ENCODE measurements at places on chromosomes 13 and 19.

DNA sequence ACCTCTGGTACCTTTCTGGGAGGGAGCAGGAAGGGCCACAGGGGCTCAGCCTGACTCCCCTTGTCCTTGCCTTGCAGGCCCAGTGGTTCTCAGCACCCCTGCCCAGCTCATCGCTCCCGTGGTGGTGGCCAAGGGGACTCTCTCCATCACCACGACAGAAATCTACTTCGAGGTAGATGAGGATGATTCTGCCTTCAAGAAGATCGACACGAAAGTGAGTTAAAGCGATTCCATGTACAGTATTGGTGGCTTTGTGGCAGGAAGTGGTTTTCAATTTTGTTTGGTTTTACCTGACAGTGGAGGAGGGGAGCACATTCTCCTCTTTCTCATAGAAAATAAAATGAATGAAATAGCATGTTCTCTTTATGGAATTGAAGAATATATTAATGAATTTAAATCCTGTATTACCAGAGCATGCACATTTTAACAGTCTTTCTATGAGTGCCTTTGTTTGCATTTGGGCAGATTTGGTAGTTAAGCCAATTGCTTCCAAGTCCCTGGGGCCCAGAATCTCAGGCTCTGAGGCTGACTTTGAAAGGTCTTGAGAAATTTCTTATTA, 4.1 kb downstream of the MAB21L1 start:
- DNase-seq, result no peak

DNA sequence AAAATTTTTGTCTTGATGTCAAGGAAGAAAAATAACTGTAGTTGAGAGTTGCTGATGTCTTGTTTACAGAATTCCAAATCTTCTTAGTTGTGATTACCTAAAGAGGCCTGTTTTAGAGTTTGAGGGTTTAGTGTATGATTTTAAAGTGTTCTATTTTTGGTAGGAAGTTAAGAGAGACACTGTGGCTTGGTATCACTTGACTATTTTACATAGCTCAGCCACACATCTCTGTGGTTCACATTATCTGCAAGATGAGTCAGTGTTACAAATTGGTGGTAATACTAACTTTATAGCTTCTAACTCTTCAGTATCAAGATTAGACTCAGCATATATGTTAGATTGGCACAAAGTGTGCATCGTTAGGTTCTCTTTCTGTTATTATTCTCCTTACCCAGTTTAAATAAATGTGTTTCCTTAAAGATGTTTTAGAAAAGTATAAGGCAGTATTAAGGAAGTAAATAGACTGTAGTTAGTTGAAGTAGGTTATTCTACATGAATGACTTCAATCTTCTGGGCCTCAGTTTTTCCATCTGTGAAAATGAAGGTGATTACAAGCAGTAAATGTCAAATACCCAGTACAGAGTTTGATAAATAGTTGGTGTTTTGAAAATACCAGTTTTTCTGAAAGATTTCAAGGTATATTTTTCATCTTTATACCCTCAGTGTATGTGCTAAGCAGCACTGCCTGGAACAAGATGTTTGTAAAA, 33.4 kb downstream of the COG6 start:
- no peak for DNase-seq

GRCh38 chr13:40389081-40389641, 277.3 kb downstream of the FOXO1 start:
- DNase-seq, result peak; percentile 50

DNA sequence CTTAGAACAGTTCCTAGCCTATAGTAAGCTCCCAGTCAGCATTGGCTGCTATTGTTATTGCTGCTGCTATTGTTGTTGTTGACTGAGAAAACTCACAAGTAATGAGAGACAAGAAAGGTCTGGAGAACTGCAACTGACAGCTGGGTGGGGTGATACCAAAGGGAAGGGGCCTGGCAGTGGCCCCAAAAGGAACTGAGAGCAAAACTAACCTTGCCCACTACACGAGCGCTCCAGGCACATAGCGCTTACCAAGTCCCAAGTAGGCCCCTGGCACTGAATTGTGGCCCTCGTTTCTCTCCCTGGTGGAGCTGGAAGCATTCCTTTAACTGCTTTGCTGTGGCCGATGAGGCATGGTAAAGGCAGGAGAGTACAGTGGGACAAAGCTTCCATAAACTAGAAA, 59.7 kb downstream of the KCTD12 start:
- no peak for DNase-seq

- DNase-seq, result no peak
Observed at GRCh38 chr13:84358601-84359000, 476.3 kb upstream of the SLITRK1 start.

DNA sequence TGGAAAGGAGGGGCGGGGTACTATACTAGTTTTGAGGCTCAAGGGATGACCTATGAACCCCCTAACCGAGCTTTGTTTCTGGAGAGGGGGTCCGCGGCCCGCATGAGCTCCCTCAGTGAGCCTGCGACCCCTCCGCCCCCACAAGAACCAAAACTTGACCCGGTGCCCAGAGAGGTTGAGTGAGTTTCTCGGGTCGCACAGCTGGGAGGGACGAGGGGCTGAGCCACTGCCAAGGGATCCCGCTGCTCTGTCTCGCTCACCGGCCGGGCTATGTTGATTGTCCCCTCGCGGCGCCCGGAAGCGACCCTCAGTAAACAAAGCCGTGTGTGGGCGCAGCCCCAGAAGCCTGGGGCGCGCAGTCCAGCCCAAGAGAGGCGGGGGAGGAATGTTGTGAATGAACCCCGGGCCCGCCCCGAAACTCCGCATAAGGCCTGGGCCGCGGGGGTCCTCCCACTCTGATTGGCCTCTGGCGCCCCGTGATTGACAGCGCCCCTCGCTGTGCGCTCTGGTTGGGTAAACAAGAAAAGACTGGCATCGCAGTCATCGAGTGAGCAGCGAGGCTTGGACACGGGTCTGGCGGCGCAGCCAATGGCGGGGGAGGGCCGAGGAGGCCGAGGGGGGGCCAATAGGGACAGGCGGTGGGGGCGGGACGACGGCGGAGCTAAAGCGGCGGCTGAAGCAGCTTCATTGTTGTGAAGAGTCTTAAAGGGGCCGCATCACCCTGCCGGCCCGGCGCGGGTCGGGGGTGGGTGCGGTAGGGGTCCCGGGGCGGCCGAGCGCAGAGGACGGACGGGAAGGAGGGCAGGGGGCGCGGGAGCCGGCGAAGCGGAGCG, at the start of gene ZSWIM4:
TSS of gene ZSWIM4 (plus strand) at position 687 of the 833 bp plus-strand sequence. CDS start 206 bp downstream, outside the sequence.
- peak; percentile 98 for DNase-seq

GRCh38 chr13:83498481-83499190, 383.6 kb downstream of the SLITRK1 start:
- DNase-seq, result no peak

GRCh38 chr13:47503475-47503874, 497.6 kb downstream of the SUCLA2 start:
- DNase-seq, result no peak

DNA sequence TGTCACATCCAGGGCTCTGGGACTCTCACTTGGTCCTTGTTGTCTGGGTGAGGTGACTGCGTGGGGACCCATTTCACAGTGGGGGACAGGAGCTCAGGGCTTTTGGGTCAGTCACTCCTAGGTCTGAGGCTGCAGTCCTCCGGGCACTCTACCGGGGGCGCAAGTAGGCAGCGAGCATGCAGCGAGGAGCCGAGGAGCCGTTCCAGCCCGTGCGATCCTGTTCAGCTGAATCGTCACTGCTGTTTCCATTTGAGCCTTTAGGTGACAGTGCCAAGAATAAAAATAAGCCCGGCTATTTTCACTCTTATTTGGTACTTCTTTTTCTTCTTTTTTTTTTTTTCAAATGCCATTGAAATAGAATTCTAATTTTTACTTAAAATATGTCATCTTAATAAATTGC, 126.5 kb downstream of the ZNF536 start:
- no peak for DNase-seq

- DNase-seq, result no peak
Observed at GRCh38 chr13:85282876-85283275, 516.3 kb downstream of the SLITRK6 start.

DNA sequence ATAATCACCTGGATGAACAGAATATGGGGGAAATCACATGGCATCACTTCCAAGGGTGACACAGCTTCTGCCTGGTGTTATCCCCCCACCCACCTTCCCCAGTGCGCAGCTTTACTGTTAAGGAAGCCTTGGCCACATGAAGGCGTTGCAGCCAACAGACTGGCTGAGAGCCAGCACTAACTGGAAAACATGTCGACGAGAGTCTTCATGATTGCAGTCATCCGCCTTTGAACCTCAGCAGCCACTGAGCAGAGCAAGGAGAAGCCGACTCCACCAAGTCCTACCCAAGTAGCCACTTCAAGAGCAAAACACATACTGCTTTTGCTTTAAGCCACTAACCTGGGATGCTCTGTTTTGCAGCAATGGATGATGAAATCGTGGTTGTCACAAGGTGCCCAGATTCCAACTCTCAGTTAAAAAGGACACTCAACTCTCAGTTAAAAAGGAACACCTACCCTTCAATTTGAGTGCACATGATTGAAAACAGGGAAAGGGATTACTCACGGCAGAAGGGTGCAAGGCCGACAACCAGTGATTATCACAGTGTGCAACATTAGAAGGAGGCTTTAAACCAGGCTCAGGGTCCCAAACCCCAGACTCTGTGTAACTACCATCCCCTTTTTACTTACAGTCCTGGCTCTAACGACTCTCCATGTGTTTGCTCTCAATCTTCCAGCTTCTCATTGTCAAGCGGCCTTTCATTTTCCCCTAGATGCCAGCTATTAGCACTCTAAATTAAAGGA, 149.1 kb downstream of the KLF12 start:
- DNase-seq, result no peak

DNA sequence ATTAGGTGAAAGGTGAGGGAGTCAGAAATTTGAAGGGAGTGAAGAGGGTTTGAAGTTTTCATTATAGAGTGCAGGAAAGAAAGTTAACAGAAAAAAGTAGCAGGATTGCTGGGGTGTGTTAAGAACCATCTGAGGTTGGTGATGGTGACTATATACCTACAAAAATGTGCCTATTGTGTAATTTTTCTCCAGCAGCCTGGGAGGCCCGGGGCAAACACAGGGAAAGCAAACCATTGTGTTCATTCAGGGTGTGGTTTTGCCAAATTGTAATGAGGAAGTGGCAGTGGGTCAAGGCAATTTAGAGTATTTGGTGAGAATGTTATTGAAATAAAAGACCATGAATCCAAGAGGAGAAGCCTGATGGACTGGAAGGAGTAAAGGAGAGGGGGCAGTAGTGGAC, 8.2 kb upstream of the SUCLA2 start:
- no peak for DNase-seq

DNA sequence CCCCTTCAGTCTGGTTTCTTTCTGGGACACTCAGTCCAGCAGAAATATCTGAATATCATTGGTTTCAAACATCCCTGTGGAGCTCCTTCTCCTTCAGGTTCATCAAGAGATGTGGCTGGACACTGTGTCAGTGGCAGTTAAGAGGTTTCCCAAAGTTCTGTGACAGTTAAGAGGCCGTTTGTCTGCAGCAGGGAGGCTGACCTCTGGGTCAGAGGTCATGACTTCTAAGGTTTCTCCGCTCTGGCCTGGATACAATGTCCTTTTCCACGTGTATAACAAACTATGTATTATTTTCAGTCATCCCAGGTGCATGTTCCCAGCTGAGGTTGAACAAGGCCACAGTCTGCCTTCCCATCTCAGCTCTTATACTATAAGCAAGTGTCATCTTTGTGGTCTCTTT, 174.9 kb downstream of the B3GLCT start:
- DNase-seq, result no peak

GRCh38 chr19:3785451-3785937, 687 bp downstream of the MATK start:
- DNase-seq, result no peak

DNA sequence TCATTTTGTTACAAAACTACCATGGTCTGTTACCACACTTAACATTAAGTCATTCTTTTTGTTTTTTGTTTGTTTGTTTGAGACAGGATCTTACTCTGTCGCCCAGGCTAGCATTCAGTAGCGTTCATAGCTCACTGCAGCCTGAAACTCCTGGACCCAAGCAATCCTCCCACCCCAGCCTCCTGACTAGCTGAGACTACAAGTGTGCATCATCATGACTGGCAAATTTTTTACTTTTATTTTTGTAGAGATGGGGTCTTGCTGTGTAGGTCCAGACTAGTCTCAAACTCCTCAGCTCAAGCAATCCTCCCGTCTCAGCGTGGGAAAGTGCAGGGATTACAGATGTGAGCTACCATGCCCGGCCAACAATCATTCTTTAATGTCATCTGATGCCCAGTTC, 3.3 kb downstream of the ALDH16A1 start:
- no peak for DNase-seq

- no peak for DNase-seq
Observed at GRCh38 chr13:113088691-113089020, 16.9 kb upstream of the F7 start.

- DNase-seq, result no peak
Observed at GRCh38 chr13:114115796-114116195, 16.6 kb downstream of the RASA3 start.

GRCh38 chr19:39428283-39429112, 7.3 kb downstream of the RPS16 start:
- no peak for DNase-seq

DNA sequence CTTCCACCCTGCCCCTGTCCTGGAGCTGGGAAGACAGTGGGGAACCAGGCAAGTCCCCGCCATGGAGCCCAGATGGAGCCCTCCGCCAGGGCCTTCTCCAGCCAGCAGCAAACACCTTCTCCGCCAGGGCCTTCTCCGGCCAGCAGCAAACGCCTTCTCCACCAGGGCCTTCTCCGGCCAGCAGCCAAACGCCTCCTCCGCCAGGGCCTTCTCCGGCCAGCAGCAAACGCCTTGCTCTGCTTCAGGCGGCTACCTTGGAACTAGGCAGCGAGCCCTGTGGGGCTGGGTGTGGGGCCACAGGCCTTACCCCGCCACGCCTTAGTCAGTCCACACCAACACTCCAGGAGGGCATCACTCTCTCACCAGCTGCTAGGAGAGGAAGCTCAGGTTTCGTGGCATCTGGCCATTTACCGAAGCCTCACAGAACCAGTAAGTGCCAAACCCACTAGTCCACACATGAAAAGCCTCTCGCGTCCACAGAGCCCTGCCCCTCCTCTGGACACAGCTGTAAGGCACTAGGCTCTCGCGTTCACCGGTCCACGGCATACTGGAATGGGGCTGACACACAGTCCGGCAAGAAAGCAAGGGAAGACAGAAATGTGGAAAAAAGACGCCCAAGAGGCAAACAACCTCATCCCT, 41.0 kb downstream of the MLLT1 start:
- no peak for DNase-seq

DNA sequence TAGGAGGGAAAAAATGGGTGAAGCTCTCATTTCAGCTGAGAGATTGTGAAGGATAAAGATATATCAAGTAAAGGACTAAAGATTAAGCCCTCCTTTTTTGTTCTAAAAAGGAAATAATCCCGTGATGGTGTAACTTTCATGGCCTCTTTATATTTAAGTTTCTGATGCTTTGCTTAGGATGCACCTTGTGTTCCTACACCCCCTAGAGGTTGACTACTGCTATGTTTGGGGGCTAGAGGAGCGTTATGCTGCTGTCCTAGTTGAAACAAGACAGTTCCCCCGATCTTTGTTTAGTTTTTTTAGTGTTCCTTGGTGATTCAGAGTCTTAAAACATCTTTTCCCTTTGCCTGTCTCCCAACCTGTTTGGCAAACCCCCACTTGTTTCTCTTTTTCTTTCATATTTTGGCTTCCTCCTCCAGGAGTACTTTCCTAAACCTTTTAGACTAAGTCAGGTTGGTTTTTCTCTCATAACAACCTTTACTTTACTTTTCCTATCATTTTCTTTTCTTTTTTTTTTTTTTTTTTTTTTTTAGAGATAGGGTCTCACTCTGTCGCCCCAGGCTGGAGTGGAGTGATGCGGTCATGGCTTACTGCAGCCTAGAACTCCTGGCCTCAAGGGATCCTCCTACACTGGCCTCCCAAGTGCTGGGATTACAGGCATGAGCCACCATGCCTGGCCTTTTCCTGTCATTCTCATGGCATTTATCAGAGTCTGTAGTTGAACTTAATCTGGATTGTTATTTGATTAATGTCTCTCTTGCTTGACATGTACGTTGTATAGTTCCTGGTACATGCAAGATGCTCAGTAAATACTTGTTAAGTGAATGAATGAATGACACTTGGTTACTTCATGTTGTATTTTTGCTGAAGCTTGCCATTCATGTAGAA, 2.8 kb downstream of the UBA2 start:
- DNase-seq, result no peak

All from NK-92 treated with Interleukin-12 subunit alpha and Interleukin-12 subunit beta, amount 100 ng/mL, for 24 hours (cell line).